Stimulated activated CD4-positive, alpha-beta T cell treated with anti-CD3 and anti-CD28 coated beads, Interleukin-4, amount 100 ng/mL, for 48 hours (primary cell): ENCODE measurements at places on chromosomes 3 and 15.

GRCh38 chr3:152885076-152885475, 50.1 kb downstream of the P2RY1 start:
- DNase-seq: no peak

DNA sequence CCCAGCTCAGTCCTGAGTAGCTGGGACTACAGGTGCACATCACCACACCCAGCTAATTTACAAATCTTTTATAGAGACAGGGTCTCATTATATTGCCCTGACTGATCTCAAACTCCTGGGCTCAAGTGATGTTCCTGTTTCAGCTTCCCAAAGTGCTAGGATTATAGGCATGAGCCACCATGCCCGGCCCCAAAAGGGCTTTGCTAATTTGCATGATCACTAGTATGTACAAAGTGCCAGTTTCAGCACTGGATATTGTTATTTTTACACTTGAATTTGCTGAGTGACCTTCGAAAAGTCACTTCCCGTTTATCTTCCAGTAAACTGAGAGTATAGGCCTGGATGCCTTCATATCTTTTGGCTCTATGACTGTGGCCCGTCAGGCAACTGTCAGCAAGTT, 12.2 kb downstream of the CLN6 start:
- DNase-seq: no peak

DNA sequence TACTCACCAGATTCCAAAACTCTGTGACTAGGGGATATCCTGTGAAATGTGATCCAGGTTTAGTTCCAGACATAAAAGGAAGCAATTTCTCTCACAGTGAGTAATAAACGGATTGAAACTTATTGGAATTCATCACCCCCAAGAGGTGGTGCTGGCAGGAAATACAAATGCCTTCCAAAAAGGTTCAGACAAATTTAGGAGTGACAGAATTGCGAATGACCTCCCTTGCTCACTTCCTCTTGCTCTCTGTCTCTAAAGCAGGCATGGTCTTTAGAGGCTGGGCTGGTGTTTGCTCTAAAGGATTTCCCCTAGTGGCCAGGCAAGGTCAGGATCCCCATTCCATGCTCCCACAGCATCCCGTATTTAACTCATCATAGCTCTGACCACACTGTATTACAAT, 449.4 kb upstream of the PPP2R3A start:
- no peak for DNase-seq

- no peak for DNase-seq
Measured at GRCh38 chr15:38514601-38515000, 50.0 kb downstream of the RASGRP1 start.

GRCh38 chr3:79038636-79039035, 729.2 kb downstream of the ROBO1 start:
- no peak for DNase-seq

DNA sequence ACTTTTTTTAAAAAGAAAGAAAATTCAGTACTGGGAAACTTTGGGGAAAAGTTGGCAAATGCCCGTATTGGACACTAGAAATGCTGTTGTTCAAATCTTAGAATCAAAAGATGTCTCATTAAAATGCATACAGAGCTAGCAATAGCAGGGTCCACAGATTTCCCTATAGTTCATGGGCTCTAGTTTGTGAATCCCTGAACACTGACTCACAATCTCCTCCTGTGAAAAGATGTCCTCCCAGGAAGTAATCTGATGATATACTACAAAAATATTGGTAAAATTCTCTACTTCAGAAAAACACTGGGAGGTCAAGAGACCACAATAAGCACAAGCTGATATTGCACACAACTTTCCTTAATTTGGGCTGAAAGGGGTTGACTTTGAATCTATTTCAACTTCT, 568.4 kb upstream of the ZNF385D start:
- DNase-seq: no peak
